ENCODE measurements at places on chromosomes 2 and 18.

GRCh38 chr2:190415794-190416775, 7.9 kb downstream of the MFSD6 start:
- DNase-seq: no peak

- DNase-seq: no peak
These were observed 43.3 kb upstream of the LGALSL start for GRCh38 chr2:64410671-64411070.

GRCh38 chr2:45353879-45354278, 257.2 kb downstream of the SRBD1 start:
- DNase-seq: no peak

GRCh38 chr2:128578406-128579390, 260.0 kb upstream of the HS6ST1 start:
- DNase-seq: no peak

DNA sequence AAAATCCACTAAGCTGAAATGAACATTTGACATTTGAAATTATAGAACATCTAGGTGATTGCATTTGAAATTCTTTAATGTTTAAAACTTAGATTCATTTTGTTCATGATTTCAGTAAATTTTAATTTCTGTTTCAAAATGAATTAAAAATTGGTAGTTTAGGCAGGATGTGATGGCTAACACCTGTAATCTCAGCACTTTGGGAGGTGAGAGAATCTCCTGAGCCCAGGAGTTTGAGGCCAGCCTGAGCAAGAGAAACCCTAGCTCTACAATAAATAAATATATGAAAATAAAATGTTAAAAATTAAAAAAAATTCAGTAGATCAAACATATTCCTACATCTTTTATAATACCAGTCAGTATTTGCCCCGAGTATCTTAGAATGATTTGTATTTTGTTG, 217.0 kb downstream of the CD226 start:
- DNase-seq: no peak

DNA sequence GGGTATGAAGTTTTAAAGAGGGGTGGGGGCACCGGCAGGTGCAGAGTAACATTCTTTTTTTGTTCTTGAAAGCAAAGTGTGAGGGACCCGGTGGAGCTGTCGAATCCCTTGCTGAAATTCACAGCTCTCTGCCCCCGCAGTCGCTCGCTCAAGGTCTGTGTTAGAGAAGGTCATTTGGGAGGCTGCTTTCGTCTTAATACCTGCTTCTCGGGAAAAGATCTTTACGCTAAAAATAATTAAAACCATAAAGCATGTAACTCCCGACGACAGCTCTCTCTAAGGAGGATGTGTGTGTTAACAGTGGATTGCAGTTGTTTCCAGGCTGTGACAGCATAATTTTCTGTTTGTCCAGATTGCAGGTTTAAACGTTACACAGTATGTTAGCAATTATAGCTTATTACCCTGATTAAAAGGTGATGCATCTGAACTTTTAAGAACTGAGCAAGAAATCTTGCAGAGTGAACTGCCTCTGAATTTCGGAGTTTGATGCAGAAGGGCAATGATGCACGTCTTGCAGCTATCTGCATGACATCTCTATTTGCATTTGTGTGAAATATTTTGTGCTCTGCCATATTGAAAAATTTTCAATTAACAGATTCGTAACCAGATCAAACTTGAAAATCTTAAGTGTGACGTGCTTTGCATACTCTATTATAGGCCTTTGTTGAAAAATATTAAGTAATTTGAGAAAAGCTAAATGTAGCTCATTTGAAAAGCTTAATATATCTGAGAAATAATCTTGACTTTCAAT, 954 bp downstream of the RAPGEF4 start:
- DNase-seq: no peak

Data from keratinocyte (primary cell).